ENCODE measurements at places on chromosomes 4 and X.
A peak's percentile ranks its signal among the peaks of the same experiment; 100 is the strongest.

DNA sequence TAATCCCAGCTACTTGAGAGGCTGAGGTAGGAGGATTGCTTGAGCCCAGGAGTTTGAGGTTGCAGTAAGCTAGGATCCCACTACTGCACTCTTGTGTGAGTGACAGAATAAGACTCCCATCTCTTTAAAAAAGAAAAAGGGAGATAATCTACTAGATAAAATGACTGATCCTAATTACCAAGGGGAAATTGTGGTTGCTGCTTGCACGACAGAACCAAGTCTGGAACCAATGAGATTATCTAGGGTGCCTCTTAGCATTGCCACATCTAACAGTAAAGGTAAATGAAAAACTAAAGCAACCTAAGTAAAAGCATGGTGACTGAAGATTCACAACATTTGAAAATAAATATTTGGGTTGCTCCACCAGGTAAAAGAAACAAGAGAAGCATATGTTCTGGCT lies 185.1 kb downstream of the PDHA2 start:
- no peak for DNase-seq

DNA sequence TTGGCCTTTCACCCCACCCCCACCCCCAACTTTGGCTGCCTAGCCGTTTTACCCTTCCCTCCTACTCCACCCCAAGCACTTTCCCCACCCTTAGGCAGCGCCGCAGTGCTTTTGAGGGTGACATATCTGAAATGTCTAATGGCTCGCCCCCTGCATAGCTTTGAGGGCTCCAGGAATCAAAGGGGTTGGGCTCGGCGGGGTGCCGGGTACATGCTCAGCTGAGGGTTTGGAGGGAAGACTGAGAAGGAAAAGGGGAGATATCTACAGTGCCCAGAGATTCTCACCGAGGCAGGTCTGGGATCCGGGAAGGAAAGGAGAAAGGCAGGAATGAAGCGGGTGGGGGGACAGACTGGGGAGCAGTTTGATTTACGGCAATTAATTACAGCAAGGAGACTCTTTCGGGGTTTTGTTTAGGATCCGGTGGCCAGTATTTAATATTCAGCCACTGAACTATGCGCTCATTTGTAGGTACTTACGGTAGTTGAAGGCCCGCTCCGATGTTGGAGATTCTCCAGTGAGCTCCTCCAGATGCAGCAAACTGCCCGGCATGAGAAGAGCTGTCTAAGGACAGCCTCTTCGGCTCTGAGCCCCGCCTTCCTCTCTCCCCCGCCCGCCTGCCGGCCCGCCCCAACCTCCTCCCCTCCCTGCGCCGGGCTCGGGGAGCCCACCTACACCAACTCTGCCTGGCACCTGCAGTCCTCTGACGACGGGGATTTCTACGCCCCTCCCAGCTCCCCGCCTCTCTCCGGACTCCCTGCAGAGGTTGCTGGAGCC lies at the start of gene IGSF1:
IGSF1 (minus strand) TSS at position 569 of the 774 bp plus-strand sequence. CDS start 2,632 bp downstream, outside the sequence.
- peak; percentile 90 for DNase-seq

DNA sequence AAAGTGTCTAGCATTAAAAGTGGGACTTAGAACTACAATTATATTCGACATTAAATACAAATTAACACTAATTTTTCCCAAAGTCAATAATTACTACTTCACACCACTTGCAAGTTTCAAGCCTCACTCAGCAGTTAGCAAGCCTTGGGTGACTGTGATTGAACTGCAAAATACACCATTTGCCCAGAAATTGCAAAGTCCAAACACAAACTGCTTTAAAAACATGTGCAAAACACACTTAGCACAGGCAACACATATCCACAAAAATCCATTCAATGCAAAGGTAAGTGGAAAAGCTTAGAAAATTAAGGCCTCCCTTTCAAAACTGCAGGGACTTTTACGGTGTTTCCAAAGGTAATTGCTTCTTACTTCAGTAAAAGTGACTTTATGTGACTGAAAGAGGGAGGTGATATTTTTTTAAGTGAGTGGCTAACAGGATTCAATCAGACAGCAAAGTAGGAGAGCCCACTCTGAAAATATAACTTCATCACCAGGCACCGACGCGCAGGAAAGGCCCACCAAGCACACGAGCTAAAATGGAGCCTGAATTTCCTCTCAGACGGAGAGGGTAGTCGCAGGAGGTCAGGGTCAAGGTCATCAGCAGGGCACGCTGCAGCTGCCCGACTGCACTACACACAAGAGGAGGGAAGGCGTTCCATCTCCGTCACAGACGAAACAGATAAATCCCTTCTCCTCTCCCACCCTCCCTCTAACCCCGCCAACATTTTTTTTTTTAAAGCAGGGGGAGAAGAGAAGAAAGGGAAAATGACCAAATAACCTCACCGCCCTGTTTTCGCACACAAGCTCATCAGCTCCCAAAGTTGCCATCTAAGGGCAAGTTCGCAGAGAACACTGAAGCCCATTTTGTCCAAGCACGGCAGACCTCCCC lies 3.1 kb downstream of the ZNF827 start:
- DNase-seq, result peak; percentile 70

DNA sequence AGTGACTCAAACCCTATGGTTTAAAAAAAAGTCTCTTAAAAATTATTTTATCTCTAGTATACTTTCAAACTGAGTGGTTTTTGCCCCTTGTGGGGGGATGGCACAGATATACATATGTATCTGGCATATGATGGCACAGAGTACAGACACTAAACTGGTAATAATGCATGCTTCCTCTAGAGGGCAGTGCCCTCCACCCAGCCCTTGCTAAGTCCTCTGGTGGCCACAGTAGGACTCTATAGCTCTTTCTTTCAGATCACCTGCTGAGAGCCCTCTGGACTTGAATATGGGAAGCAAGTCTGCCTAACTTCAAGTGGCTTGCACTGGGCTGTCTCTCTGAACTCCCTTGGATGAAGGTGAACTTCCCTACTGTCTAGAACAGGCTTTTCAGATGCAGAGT lies 66.3 kb downstream of the TSPAN7 start:
- peak; percentile 49 for DNase-seq

- DNase-seq, result peak; percentile 56
Measured at GRCh38 chr4:7771541-7772507, 167.8 kb downstream of the AFAP1 start.

DNA sequence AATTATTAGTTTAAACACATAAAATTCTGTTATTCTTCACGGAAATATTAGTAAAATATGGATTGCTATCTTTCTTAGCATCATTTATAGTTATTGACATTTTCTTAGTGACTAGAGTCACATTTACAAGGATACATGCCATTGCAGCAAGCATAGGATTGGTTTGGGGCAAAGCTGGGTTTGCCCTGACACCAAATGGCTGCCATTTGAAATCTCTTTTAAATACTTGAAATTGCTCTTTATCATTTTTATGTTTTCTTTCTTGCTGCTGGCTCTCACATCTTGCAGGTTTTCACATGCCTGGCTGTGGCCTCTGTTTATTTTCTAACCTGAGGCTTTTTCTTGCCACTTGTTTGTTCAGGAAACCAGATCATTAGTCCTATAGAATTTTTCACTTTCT lies 39.9 kb downstream of the EGF start:
- DNase-seq, result no peak

- no peak for DNase-seq
Measured at GRCh38 chr4:101332424-101332823, 14.9 kb downstream of the PPP3CA start.

- DNase-seq, result no peak
Measured at GRCh38 chr4:25466966-25467697, 90.1 kb downstream of the ANAPC4 start.

DNA sequence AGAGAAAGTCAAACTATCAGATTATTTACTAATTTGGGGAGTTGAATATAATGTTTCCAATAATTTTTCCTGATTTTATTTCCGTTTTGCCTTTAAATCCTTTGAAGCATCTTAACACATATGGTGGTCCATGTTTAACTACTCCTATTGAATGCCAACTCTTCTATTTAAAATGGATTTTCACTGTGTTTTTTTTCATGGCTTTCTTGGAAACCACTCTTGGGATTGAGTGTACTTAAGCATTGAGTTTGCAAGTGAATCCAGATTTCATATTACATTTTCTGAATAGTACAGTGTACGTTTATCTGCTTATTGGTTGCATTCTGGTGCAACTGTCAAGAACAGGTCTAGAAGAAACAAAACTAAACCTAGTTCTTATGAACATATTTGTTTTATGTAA lies 45.6 kb downstream of the RAPGEF2 start:
- no peak for DNase-seq

- no peak for DNase-seq
Measured at GRCh38 chr4:56148428-56148827, 199.7 kb downstream of the CEP135 start.

DNA sequence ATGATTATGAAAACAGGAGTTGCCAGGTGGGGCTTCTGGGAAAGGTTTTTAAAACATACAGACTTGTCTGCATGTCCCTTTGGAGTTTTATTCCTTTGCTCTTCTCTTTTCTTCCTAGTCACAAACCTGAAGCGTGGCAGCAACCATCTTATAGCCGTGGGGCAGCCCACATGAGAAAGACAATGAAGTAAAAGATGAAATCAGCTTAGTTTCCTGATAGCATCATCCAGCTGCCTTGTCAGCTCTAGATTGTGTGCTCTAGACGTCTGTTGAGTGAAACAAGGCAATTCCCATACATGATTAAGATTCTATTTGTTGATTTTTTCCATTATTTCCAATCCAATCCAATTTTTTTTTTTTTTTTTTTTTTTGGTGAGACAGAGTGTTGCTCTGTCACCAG lies 68.9 kb downstream of the ELOVL6 start:
- DNase-seq, result no peak

- peak; percentile 61 for DNase-seq
Measured at GRCh38 chr4:133146574-133147241, 2.4 kb upstream of the PCDH10 start.

DNA sequence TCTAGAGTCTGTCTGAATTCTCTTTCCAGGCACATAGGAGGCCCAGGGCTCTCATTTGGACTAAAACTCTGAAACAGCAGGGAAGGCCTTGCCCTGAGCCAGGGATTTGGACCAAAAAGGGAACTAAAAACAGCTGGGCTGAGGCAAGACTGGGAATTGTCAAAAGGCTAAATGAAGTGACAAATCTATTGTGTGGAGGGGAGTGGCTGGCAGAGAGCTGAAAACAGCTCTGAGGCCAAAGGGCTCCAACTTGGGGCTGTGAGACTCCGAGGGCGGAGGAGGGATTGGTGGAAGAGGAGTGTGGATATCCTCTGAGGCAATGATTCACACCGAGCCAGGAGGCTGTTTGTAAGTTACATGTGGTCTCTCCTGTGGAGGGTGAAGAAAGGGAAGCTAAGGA lies 63.2 kb downstream of the PHEX start:
- no peak for DNase-seq

GRCh38 chr4:166538491-166539005 lies 665.5 kb downstream of the TLL1 start:
- no peak for DNase-seq

DNA sequence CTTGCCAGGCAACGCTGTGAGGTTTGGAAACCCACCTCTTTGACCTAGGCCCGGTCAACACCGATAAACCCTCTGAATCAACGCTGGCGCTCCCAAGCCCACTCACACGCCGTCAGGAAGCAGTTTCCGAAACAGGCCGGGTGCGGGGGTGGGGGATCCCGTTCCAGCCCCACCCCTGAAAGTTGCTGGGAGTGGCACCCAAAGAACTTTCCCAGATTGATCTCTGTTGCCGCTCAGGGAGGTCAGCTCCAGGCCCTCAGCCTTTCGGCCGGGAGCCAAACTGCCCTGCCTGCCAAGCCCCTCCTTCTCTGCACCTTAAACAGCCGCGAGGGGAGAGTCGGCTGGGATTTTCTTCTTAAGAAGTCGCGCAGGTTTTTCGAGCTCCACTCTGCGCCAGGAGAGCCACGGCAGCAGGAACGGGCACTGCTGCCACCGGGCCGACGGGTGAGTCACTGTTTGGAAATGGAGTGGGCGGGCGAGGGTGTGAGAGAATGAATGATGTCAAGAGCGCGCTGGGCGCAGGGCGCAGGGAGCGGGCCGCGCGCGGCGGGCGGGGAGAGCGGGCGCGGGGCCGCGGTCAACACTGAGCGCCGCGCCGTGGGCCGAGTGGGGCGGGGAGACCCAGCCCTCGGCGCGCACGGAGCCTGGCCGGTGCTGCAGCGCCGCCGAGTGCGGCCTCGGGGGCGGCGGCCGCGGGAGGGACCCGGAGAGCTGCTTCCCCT lies at the start of gene SGMS2:
SGMS2 (plus strand) TSS at position 583 of the 722 bp plus-strand sequence. CDS start 70,622 bp downstream, outside the sequence.
- DNase-seq, result peak; percentile 76

GRCh38 chr4:16721613-16722291 lies 176.7 kb downstream of the LDB2 start:
- DNase-seq, result no peak

DNA sequence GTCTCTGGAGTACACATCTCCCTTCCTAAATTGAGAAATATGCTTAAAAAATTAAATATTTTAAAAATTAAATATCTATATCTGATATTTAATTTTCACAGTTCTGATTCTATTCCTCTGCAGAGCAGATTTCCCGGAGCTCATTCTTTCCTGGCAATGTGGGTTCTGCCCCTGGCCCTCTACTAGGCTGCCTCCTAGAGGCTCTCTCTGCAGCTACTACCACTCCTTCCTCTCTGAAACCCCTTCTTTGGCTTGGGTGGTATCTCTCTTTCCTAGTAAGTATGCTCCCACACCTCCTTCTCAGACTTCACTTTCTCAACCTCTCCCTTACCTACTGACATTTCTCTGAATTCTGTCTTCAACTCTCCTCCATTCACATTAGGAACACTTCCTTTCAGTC lies 45.3 kb downstream of the RPGR start:
- no peak for DNase-seq

DNA sequence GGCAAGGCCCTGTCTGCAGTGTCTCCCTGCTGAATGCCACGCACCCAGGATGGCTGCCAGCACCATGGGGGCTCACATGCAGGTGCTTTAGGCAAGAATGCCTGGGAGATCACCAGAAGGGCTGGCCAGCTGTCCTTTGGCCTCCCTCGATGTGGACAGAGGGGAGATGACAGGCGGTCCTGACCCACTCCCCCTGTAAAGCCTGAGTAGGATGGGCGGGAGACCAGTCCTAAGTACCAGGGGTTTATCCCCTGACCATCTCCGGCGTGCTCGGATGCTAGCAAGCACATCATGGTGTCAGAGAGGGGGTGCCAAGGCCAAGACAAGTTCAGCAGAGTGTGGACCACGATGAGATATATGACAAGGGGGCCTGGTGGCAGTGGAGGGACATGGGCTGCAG lies 5.3 kb downstream of the PDZD4 start:
- peak; percentile 14 for DNase-seq

DNA sequence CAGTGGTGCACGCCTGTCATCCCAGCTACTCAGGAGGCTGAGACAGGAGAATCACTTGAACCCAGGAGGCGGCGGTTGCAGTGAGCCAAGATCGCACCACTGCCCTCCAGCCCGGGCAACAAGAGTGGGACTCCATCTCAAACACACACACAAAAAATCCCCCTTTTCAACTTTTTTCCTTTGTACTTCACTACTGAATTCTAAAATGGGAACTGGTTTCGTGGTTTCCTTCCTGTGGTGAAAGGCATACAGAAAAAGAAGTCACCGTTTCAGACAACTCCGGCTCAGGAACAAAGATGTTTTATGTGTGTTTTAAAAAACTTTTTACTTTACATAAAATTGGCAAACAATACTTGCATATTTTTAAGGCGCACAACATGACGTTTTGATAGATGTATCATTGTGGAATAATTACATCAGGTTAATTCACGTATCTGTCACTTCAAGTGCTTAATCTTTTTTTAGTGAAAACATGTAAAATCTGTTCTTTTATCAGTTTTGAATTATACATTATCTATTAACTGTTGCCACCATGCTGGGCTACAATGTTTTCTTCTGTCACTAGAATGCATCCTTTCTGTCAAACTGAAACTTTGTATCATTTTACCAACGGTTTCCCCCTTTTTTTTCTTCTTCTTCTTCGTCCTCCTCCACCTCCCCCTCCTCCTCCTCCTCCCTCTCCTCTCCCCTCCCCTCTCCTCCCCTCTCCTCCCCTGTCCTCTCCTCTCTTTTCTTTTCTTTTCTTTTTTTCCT lies 186.0 kb downstream of the CRLF2 start:
- no peak for DNase-seq

GRCh38 chr4:103429283-103429682 lies 231.1 kb upstream of the CENPE start:
- peak; percentile 52 for DNase-seq

All from H7 (cell line).